ENCODE measurements at places on chromosomes 7 and 10. TPM values are rescaled to one million over a fixed set of nuclear protein-coding genes. Genes with fewer than 3 reads are reported as not detected.

- no peak for DNase-seq
These were observed 85.9 kb downstream of the ADAM12 start for GRCh38 chr10:126302476-126302756.

- DNase-seq = no peak
These were observed 6.6 kb upstream of the RELN start for GRCh38 chr7:103996017-103996551.

- no peak for DNase-seq
These were observed 102.1 kb downstream of the OSBPL3 start for GRCh38 chr7:24877790-24878311.

DNA sequence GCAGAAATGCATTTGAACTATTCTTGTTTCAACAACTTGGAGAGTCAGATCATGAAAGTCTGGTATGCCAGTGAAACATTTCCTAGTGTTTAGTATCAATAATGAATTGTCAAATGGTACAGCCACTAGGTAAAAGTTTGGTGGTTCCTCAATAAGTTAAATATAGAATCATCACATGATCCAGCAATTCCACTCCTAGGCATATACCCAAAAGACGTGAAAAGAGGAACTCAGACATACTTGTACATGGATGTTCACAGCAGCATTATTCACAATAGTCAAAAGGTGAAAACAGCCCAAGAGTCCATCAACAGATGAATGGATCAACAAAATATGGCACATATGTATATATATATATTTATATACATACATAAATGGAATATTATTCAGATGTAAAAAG is 67.0 kb upstream of the HPS1 start:
- no peak for DNase-seq

MYH16 gene
- not detected for total RNA-seq

H2BK1 gene
- total RNA-seq = not detected

DNA sequence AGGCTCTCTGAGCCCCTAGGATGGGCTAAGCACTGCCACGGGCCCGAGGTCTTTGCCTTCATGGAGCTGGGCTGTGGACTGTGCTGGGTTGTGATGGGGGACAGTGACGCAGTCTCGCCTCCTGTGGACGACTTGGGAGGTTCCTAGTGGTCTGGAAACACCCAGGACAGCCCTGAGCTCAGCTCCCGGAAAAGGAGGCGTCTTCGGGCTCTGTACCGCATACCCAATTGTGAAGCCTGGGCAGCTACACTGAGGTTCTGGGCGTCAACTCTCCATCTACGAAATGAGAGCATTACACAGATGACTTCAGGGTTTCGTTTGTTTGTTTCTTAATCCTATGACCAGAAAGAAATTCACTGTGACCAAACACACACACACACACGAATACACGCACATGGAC is 79.6 kb upstream of the KAT6B start:
- peak; percentile 66 for DNase-seq

DNA sequence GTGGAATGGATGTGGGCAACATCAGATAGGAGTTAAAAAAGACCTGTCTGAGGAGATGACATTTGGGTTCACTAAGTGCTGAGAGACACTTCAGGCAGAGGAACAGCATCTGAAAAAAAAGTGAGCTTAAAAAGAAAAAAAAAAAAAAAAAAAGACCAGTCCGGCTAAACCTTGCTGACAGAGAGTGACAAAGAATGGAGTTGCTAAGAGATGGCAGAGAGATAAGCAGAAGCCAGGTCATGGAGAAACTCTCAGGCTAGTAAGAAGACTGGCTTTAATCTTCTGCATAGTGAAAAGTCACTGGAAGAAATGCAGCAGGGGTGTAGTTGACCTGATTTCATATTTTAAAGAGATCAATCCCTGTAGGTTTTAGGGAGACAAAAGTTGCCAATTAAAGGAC is 711.1 kb upstream of the SEMA3D start:
- no peak for DNase-seq

FEZF1 gene
- not detected for total RNA-seq

ACBD7 gene
- total RNA-seq = not detected

Data from suprapubic skin (tissue), 4 donors.